ENCODE measurements at places on chromosomes 7 and 10. TPM values are rescaled to one million over a fixed set of nuclear protein-coding genes. Genes with fewer than 3 reads are reported as not detected.

GRCh38 chr7:94630855-94631254, 25.1 kb downstream of the SGCE start:
- DNase-seq: no peak

The TRIM50 gene
- total RNA-seq: 0.47 TPM

DNA sequence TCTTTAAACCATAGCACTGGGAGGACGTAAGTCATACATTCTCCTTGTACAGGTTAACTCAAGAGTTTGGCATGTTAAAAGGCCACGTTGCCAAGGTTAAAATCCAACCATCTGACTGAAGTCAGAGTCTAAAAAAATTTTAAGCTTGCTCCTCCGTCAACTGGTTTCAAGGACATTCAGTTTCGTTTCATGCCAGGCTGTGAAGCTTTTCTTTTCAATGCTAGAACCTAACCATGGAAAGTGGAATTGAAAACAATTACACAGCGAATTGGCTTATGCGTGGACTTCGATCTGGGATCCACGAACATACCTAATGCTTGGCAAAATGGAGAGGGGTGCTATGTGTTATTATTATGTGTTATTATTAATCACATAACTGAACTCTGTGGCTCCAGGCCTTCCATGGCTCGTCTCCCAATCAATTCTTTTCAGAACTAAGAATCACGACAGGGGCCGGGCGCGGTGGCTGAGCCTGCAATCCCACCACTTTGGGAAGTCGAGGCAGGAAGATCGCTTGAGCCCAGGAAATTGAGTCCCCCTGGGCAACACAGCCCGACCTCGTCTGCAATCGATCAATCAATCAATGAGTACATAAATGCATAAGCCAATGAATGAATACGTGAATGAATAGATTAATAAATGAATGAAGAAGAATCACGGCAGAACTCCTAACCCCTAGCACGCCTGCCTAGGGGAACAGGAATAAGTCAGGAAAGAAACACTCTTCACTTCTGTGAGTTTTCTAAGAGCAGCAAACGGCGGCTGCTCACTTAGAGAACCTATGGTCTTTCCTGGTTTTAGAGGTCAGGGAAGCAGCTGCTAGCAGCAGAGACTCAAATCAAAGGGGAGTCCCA, 733 bp upstream of the ARL5B start:
- no peak for DNase-seq

DNA sequence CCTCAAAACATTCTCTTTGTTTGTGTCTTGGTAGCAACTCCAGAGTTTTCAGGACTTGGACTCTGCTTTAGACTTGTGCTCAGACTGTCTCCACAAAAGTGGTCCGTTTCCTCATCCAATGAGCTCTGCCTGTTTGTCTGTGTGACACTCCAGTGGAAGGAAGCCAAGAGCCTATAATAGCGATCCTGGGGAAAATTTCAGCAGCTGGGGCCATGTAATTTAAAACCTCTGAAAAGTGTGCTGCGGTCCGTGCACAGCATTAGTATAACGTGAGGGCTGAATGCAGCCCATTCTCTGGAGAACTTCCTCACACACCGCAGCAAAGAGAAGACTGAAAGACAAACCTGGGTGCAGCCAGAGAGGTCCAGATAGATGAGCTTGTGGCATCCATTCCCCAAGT, at the start of gene LRRC17:
Gene LRRC17, plus strand, starts transcription at position 259 of the 400 bp plus-strand sequence. CDS start 20,914 bp downstream, outside the sequence.
- DNase-seq: no peak

DNA sequence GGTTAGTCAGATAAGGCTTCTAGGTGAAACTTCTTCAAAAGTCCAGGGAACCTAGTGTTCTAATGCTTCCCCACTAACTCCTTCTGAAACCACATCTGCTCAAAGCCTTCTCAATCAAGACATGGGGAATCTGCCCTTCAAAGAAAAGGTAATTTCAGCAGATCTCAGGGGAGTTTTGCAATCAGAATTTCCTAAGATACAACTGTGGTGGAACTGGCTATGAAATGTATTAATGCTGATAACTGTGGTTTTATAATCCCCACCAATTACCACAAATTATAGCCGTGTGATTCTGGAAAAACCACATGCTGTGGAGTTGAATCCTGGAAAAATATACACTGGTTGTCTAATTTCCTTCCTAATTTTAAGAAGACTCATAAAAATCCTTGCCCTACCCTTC, 233.8 kb downstream of the SORCS1 start:
- no peak for DNase-seq

DNA sequence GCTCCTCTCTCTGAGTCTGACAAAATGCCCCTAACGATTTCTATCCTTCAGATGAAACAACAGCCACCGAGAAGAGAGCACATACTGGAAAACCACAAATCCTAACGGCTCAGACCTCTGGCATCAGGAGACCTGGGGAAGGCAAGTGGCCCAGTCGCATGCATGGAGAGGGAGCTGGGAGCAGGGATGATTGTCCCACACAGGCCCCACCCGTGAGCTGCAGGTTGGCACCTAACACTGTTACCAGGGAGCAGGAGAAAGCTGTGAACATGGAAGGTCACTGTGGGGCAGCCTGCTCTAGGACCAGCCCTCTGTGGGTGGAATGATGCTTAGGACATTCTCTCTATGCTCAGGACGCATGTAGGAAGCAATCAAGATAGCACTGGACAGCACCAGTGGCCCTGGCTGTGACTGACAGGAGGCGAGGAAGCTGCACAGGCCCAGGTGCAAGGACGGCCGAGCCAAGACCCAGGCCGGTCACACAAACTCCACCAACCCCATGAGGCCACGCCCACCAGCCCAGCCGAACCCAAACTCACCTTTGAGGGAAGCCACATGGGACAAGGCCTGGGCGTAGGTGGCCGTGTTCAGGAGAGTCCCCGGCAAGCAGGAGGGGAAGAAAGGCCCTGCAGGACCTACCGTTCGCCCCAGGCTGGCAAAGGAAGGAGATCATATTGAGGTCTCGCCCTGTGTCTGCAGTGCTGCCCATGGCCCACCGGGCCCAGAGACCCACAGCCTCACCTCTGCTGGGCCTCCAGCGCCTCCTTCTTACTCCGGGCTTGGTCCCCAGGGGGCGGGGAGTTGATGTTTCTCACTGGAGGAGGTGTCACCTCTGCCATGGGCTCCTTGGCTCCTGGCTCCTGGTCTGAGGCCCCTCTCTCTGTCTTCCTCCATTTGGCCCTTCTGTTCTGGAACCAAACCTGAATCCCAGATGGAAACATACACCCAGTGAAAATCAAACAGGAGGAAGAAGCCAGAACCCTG, 9.7 kb downstream of the DRGX start:
- DNase-seq: no peak

GRCh38 chr10:128463991-128464760, 338.0 kb upstream of the MKI67 start:
- DNase-seq: peak; percentile 58

GRCh38 chr10:10956681-10957542, 60.8 kb upstream of the CELF2 start:
- no peak for DNase-seq

- DNase-seq: no peak
These were observed at the start of gene LRCH4 for GRCh38 chr7:100585511-100586265. Gene LRCH4 (minus strand): TSS chr7:100586129. CDS start chr7:100586100, 29 bp downstream.

The TMEM178B gene
- total RNA-seq: 10.9 TPM

- no peak for DNase-seq
These were observed 125.1 kb downstream of the ANKRD7 start for GRCh38 chr7:118349604-118350003.

DNA sequence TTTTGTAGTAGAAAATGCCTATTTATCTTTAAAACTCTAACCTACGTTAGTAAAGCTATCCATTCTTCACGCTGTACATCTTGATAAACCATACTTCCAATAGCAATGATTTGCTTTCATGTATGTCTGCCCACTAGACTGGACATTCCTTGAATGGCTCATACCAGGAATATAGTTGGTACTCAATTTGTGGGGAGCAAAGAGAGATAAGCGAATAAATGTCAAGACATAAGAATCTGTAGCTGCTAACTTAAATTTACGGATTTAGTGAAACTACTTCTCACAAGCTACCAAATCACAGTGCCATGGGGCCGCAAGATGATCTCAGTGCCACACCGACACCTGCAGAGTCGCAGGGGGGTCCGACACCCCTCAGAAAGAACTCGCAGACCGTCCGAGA, 763 bp upstream of the RALA start:
- DNase-seq: no peak

GRCh38 chr7:86773309-86773708, 129.6 kb downstream of the GRM3 start:
- no peak for DNase-seq

The EIF5AL1 gene
- 0.40 TPM for total RNA-seq

DNA sequence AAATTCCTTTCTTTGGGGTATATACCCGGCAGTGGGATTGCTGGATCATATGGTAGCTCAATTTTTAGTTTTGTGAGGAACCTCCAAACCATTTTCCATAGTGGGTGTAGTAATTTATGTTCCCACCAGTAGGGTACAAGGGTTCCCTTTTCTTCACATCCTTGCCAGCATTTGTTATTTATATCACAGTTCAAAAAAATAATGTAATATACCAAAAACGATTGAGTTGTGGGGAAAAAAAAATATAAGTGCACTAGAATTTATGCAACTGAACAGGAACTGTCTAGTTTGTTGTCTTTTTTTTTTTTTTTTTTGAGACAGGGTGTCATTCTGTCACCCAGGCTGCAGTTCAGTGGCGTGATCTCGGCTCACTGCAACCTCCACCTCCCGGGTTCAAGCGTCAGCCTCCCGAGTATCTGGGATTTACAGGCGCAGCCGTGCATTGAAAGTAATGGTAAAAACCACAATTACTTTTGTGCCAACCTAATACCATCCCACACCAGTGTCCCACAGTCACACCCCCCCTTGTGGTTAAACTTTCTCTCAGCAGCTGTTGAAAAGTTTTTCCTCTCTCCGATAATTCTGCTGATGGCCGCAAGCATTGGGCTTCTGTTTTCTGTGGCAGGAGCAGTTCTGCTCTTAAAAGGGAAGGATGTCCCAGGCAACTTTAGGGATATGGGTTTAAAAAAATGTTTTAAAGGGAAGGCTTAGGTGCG, 6.8 kb upstream of the LAT2 start:
- DNase-seq: peak; percentile 72

- no peak for DNase-seq
These were observed 67.0 kb downstream of the WDR37 start for GRCh38 chr10:1123198-1123597.

All from NCI-H460 (cell line).